ENCODE measurements at places on chromosomes 2 and 18.

- no peak for DNase-seq
Measured at GRCh38 chr2:200305797-200306195, 697 bp upstream of the SPATS2L start.

GRCh38 chr2:151851761-151852160, 23.5 kb upstream of the ARL5A start:
- no peak for DNase-seq

GRCh38 chr2:98898423-98898841, 37.6 kb downstream of the CRACDL start:
- no peak for DNase-seq

DNA sequence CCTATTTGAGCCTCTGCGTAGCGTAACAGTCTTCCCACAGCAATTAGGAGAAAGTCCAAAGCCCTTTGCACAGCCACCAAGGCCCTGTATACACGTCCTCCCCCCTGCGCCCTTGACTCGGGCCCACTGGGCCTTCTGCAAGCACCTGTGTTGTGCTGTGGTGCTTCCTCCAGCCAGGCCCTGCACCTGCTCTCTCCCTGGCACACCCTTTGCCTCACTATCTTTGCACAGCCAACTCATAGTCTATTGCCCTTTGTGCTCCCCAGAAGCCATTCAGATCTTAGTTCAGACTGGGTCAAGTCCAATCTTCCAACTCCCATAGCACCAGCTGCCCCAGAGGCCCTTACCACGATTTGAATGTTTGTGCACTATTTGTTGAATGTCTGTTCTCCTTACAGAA, 271.6 kb upstream of the MGAT5 start:
- no peak for DNase-seq

- DNase-seq: no peak
Measured at GRCh38 chr2:225484751-225485150, 85.2 kb downstream of the NYAP2 start.

- no peak for DNase-seq
Measured at GRCh38 chr18:51229328-51229727, 31.8 kb upstream of the MEX3C start.

GRCh38 chr2:173441222-173441621, 86.5 kb downstream of the CDCA7 start:
- DNase-seq: no peak

GRCh38 chr18:44396550-44396949, 284.1 kb upstream of the SETBP1 start:
- DNase-seq: no peak

DNA sequence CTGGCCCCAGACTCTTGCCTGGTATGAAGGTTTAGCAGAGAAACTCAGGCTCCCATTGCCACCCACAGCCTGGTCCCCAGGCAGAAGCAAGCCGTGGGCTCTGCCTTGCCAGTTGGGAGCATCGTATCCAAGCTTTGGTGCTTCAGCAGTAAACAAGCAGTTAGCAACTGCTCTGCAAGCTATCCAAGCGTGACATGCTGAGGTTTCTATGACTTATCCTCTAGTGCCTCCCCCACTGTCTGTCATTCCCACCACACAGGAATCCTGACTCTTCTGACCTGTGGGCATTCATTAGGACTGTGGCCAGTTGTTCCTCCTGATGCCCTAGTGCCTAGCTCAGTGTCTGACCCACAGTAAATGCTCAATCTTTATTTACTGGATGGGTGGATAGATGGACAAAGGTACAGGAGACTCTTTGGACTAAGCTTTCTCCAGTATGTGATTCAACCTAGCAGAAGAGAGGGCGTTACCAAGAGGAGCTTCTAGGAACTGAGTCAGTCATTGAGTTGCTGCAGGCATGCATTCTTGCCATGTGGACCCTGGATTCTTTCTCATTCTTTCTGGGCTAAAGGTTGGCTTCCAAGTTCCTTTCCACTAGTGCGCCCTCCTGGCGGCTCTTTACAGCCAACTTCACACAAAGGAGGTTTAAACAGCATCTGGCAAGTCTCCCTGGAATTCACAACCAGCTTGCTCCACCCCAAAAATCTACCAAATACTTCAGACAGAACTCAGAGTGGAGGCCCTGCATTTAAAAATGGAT, 40.6 kb upstream of the MRPL19 start:
- DNase-seq: no peak

DNA sequence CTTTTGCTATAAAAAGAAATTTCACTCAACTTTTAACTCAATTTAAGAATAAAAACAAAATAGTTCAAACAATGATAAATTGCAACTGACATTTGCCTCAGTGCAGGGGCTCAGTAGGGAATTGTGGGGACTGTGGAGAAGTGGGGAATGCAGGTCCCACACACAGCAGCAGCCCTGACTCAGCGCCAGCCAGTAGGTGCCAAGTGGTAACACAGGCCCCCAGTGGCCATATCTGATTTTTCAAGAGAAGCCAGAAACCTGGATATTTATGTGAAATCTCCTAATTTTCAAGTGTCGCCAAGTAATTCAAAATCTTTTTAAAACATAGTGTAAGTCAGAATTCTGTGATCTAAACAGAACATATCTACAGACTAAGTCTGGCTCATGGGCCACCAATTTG, 186.3 kb downstream of the EN1 start:
- no peak for DNase-seq

GRCh38 chr2:71791501-71792135, 338.3 kb downstream of the DYSF start:
- DNase-seq: no peak

GRCh38 chr2:120463527-120463926, 117.6 kb downstream of the INHBB start:
- no peak for DNase-seq

DNA sequence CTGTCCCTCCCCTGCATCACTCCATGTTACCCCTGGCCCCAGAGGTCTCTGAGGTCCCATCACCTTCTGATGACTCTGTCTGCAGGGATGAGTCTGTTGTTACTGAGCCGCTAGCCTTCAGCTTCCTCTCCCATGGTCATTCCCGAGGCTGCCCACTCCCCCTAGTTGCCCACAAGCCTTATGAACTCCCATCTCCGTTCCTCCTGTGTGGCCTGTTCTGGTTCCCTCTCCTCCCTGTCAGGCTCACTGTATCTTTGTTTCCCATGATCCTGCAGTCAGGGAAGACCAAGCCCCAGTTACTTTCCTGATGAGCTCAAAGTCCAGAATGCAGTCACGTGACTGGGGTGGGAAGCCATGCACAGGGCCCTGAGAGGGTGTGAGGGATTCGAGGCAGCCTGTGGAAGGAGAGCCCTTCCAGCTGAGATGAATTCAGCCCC, 39.5 kb downstream of the INPP4A start:
- no peak for DNase-seq

- DNase-seq: no peak
Measured at GRCh38 chr2:3110994-3111666, 266.5 kb downstream of the EIPR1 start.

- DNase-seq: no peak
Measured at GRCh38 chr2:191169456-191170300, 18.9 kb upstream of the STAT4 start.

GRCh38 chr18:42536442-42536841, 579.0 kb downstream of the RIT2 start:
- DNase-seq: no peak

DNA sequence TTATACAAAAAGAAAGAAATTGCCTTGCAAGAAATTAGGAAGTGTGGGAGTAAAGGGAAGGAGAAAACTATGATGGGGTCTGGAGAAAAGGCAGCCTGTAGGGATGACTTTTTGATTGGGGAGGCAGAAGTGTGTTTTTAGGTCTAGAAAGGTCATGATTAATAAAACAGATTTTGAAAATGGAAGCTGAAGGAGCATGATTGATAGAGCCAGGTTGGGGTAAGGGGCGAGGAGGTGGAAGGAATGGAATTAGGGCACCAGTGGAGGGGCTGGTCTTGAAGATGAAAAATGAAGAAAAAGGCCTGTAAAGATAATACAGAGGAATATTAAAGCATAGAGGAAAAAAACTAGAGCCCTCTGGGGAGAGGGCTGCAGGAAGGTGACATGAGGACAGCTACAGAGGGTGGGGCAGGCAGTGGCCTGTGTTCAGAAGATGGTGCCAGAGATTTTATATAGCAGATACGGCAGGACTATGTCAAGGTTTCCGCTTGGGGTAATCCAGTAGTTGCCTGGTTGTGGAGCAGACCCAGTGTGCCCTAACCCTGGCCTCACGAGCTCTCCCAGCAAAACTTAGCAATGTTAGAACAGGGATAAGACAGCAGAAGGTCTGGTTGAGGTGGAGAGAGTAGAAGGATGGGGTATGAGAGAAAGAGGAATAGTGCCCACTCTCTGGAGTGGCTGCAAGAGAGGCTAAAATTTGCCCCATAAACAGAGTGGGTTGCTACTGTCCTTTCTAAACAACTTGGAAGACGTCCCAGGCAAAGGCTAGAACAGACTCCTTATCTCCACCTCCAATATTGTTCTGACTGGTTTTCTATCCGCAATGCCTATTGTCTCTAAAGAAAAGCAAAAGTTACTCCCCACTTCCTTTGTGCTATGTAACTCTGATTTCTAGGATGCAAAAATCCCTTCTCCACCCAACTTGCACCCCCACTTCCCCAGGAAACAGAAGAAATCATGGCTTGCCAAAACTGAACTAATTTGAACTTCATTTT, 287.3 kb downstream of the AGPS start:
- no peak for DNase-seq

DNA sequence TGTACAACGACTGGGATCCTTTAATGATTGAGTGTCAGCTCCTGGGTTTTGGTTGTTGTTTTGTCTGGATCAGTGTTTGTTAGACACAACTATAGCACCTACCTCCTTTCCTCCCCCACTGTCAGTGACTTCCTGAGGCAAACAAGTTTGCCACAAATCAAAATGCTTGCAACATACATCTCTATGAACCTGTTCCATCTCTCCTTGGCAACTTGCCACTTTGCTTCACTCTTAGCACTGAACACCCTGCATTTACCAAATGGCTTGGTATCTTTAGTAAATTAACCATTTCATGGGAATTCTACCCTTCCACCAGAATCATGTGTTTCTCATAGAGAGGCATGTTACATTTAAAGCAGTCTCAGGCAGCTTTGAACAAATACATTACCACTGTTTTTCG, 301.1 kb upstream of the TANK start:
- DNase-seq: no peak

- DNase-seq: no peak
Measured at GRCh38 chr18:2410688-2411087, 160.6 kb downstream of the METTL4 start.

All from activated gamma-delta T cell treated with Interleukin-2 at 50 U/mL for 16 hours (primary cell).